GM06990 (cell line): ENCODE measurements at places on chromosomes 6 and 20.

DNA sequence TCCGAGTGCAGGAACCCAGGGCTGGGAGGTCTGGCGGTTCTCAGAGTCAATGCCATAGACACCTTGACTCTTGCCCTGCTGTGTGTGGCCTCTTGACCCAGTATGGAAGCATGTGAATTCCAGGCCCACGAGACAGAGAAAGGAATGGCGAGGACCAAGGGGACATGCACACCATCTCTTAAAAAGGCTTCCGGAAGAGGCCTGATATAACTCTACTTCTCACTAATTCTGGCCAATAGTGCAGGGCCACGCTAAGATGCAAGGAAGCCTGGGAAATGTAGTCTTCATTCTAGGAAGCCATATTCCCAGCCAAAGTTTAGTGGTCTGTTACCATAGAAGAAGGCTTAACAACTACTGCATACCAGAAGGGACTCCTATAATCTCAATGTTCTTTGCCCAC is 177.0 kb upstream of the KCNG1 start:
- DNase-seq, result no peak

DNA sequence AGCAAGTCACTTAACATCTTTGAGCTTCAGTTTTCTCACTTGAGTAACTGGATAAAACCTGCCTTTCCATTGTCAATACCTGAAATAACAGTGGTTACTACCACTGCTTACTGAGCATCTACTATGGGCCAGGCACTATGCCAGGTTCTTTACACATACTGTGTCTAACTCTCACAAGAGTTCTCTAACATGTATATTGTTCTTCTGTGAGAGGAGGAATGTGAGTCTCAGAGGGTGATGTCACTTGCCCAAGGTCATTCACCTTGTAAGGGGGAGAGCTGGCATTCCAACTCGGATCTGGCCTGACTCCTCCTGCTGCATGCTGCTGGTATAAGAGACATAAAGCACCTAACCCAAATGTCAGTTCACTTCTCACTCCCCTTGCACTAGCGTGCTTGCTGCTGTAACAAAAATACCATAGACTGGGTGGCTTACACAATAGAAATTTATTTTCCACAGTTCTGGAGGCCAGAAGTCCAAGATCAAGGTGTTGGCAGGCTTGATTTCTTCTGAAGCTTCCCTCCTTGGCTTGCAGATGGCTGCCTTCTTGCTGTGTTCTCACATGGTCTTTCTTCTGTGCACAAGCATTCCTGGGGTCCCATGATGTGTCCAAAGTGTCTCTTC is 21.9 kb upstream of the SGK2 start:
- no peak for DNase-seq

DNA sequence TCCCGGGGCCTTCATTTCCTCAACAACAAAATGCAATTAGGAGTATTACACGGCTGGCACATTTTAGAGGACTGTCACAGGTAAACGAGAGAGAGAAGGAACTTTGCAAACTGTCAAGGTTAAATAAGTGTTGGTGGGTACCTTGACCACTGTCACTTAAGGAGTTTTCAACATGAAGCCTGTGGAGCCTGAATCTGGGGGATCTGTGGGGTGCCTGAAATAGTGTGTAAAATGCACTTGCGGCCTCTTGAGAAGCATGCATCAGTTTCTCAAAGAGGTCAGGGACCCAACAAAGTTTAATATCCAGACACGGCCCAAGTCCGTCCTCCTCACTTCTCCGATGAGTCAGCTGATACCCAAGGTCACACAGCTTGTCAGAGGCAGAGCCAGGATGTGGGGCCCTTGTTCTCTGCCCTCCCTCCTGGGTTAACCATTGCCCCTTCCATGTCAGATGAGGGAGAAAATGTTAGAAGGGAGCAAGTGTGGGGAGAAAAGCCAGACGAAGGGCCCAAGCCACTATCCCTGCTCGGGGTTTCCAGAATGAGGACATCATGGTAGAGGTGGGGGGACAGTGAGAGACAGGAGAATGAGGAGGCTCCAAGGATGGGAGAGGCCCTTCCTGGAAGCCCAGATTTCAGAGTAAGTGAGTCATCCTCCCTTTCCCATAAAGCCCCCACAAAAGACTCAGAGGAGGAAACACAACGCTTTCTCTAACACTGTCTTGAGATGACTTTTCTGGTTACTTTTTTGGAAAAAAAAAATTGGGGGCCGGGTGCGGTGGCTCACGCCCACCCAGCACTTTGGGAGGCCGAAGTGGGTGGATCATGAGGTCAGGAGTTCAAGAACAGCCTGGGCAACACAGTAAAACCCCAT is 42.2 kb downstream of the C6orf132 start:
- DNase-seq, result no peak

GRCh38 chr6:159127701-159128100 is 41.5 kb upstream of the FNDC1 start:
- DNase-seq, result no peak

GRCh38 chr6:82076916-82077315 is 170.6 kb downstream of the IBTK start:
- no peak for DNase-seq

DNA sequence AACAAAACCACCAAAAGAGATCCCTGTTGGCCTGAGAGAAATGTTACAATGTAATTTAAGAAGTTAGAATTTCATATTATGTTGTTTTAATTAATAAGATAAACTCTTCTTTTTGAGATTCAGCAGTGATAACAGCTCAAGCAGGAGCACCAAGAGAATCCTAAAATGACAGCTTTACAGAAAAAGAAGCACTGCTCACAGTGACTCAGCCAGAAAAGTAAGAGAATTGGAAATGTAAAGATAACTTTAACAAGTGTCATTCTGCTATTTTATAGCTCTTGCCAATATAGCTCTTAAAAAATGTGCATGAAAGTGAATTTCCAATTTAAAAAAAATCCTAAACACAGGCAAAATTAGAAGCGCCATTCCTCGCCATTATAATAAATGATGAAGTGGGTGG is 111.3 kb downstream of the UBE3D start:
- no peak for DNase-seq

GRCh38 chr20:56273491-56273890 is 25.0 kb downstream of the MC3R start:
- DNase-seq, result no peak

- no peak for DNase-seq
Observed at GRCh38 chr20:7540018-7540417, 400.2 kb downstream of the HAO1 start.

DNA sequence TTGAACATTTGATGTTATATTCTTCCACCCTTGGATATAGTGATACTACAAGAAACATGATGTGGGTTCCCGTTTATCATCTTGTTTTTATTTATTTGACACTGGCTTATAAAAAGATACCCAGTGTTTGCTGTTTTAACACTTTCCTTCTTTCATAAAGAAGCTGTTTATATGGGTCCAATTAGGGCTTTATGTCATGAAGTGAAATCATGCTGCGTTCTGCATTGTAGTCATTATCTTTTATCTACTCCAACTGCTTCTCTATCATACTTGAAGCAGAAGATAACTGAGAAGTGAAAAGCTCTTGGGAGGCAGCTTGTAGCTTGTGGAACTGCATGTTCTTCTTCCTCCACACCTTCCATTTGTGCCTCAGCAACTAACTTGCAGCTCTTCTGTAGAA is 57.8 kb downstream of the GPX5 start:
- no peak for DNase-seq

DNA sequence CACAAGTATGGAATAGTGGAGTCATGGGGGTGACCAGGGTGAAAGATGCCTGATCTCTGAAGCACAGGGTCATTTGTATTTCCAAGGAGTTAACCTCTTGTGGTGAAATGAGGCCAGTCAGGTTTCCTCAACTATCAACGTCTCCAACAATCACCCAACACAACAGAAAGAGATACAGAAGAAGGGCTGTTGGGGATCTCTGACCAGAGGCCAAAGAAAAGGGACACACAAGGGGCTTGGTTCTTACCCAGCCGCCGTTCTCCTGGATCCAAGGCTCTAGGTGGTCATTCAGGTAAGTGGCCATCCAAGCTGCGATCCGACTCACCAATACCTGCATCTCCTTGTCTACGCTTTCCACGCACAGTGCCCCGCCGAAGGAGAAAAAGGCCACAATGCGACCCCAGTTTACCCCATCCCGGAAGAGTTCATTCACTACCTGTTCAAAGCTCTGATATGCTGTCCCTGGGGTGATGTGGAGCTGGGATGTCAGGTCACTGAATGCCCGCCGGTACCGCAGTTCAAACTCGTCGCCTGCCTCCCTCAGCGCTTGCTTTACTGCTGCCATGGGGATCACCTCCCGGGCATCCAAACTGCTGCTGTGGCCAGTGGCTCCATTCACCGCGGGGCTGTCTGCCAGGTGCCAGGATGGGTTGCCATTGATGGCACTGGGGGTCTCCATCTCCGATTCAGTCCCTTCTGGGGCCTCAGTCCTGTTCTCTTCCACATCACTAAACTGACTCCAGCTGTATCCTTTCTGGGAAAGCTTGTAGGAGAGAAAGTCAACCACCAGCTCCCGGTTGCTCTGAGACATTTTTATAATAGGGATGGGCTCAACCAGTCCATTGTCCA is 1.0 kb downstream of the BCL2L1 start:
- no peak for DNase-seq

GRCh38 chr6:43785904-43786303 is 15.9 kb downstream of the VEGFA start:
- DNase-seq, result no peak

GRCh38 chr6:135014353-135014832 is 40.2 kb downstream of the HBS1L start:
- peak; percentile 76 for DNase-seq

GRCh38 chr20:44200983-44201382 is 9.6 kb downstream of the OSER1 start:
- no peak for DNase-seq

DNA sequence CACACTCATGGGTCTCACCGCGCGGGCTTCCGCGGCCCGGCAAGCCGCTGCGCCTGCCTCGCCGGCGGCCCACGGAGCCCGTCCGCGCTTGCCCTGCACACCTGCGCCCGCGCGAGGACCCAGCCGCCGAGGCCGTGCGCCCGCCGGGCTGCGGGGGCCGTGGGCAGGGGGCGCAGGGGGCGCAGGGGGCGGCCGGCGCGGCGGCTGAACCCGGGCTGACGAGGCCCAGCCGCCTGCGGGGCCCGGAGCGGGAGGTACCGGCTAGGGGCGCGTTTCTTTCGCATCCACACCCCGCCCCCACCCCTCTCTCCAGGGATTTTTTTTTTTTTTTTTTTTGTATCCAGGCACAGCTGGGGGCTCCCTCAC is 43.8 kb upstream of the OSTM1 start:
- DNase-seq, result no peak

GRCh38 chr6:70857387-70858077 is 99.3 kb downstream of the B3GAT2 start:
- DNase-seq, result peak; percentile 41

DNA sequence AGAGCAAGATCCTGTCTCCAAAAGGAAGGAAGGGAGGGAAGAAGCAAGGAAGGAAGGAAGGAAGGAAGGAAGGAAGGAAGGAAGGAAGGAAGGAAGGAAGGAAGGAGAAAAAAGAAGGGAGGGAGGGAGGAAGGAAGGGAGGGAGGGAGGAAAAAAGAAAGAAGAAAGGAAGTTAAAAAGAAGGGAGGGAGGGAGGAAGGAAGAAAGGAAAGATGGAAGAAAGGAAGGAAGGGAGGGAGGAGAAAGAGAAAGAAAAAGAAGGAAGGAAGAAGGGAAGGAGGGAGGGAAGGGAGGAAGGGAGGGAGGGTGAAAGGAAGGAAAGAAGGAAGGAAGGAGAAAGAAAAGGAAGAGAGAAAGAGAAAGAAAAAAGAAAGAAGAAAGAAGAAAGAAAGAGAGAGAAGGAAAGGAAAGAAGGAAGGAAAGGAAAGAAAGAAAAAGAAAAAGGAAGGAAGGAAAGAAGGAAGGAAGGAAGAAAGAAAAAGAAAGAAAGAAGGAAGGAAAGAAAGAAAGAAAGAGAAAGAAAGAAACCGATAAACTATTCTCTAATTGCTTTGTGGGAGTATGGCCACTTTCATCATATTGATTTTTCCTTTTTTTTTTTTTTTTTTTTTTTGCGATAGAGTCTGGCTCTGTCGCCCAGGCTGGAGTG is 9.5 kb downstream of the HLA-DRA start:
- DNase-seq, result no peak

DNA sequence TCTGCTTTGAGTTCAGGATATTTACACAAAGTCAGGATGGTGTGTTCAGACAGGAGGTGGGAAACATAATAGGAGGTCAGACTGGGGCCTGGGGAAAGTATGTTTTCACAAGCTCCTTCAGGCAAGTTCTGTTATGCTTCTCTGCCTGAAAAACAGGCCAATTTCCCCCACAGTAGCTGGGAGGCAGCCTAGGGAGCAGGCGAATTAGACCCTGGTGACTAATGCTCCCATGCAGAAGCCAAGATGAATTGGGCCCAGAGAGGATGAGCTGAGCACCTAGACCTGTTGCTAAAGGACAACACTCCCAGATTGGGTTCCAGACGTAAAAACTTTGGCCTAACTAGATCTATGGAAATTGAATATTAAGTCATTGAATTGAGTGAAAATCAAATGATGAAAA is 142.2 kb upstream of the MAP3K7 start:
- no peak for DNase-seq

DNA sequence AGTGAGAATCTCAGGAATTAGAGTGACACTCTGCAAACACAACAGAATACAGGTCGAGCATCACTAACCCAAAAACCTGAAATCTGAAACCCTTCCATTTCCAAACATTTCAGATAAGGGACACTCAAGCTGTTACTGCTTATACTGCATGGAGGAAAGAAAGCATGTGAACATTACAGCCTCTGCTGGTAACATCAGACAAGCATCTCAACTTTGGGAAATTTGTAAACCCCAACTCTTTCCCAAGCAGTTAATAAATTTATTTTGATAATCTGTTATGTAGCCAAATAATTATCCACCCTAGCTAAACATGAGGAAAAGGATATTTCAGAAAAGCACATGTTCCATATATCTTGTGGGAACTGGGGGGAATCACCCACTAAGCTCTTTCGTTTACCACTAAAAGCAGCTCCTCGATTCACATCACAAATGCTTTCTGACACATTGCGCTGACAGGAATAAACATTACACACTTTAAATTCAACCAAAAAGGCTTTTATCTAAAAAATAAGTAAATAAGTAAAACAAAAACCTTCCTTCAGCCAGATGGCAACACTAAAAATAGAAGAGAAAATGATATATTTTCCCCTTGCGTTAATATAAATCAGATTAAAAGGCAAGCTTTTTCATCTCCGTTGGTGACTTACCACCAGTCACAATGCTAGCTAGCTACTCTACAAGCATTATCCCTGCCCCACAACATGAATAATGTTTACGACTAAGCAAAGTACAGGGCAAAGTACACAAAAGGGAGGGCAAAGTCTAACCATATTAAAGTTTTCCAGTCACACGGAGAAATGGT is 120.8 kb downstream of the MAP7 start:
- DNase-seq, result no peak

DNA sequence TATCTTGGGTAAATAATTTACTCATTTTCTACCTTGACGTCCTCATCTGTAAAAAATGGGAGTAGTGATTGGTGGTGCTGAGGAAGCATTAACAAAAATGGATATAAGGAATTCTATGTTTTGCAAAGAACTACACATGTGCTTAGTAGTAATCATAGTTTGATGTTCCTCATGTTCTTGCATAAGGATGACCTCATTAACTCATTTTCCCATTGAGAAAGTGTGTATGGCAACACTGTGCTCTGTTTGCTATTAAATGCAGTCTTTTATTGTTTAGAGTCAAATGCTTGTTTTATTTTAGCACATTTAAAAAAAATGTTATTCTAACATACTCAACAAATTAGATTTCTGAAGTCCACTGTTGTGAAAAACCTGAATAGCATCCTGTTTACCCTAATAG is 211.2 kb upstream of the RSPO3 start:
- no peak for DNase-seq

GRCh38 chr20:45128099-45128498 is 3.8 kb upstream of the WFDC12 start:
- no peak for DNase-seq

GRCh38 chr20:34180460-34181120 is 60.6 kb upstream of the ASIP start:
- no peak for DNase-seq
